Stimulated activated CD4-positive, alpha-beta T cell treated with anti-CD3 and anti-CD28 coated beads, TNF-alpha, amount 100 ng/mL, for 1 hour (primary cell): ENCODE measurements at places on chromosomes 12 and 14.

DNA sequence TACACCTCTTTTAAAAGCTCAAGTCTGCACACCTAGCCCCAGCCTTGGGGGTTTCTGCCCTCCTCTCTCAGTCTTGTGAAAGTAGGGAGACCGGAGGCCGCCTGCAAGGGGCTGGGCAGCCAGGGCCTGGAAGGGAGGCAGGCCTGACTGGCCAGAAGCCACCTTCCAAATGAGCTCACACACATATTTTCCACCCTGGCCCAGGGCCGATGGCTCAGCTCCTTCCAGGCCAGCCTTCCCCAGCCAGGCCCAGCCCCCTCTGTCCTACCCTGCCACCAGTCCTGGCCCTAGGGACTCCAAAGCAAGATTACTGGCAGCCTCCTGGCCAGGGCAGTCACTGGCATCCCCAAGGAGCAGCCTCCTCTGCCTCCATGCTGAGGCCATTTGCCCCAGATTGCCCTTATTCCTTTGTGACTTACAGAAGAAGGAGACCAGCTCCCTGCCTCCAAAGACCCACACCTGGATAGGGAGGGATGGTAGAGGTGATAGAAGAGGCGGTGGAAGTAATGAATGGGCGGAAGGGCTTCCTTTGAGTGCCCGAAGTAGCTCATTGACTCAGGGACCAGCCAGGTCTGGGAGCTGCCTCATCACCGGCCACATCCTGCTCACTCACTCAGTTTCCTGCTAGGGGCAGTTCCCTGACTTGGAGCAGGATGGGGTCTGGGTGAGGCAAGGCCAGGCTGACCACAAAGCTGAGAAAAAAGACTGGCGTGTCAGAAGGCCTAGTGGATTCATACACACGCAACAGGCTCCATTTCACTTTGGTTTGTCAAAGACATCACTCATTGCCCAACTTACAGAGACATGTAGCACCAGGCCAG, 14.8 kb downstream of the MMP14 start:
- DNase-seq, result no peak

GRCh38 chr12:66304296-66304900, 2.1 kb downstream of the HELB start:
- no peak for DNase-seq

DNA sequence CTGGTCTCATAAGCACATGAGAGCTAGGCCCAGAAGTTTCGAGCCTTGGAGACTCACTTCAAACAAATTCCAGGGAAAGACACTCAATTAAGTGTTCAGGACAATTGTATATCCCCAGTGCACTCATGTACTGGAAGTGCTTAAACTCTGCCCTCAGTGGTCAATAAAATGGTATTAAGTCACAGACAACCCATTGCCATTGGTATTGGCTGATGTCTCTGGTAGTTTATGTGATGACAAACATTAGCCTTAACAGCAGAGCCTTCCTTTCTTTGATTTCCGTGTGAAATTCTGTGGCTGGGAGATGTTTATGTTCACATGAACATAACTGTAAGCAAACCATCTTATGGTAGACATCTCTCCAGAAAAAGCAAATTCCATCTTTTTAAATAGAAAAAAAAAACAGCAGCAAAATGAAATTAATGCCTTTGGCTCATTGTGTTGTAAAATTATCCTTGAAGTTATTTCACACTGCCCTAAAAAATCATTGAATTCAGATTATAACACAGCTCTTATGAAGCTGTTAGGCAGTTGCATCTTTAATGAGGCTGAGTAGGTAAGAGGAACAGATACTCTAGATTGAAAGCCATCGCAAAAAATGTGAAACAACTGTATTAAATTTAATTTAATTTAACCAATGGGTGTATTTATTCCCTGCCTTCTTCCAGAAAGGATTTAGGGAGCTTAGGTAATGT, 216.2 kb upstream of the PLEKHG7 start:
- no peak for DNase-seq

DNA sequence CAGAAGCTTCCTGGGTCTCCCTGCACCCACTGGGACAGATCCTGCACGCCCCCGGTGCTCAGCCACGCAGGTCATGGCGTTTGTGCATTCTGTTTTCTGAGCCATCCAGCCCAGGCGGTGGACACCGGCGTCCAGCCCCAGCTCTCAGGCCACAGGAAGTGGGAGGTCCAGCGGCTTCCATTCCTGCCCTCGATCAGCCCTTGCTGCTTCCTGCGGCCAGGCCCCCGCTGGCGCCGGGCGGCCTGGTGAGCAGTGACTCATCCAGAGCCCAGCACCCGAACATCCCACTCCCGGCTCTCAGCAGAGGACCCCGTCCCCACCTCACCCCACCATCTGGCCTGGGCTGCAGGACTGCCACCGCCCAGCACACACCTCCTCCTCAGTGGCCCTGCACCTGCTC, 18.0 kb upstream of the NUDT14 start:
- no peak for DNase-seq

DNA sequence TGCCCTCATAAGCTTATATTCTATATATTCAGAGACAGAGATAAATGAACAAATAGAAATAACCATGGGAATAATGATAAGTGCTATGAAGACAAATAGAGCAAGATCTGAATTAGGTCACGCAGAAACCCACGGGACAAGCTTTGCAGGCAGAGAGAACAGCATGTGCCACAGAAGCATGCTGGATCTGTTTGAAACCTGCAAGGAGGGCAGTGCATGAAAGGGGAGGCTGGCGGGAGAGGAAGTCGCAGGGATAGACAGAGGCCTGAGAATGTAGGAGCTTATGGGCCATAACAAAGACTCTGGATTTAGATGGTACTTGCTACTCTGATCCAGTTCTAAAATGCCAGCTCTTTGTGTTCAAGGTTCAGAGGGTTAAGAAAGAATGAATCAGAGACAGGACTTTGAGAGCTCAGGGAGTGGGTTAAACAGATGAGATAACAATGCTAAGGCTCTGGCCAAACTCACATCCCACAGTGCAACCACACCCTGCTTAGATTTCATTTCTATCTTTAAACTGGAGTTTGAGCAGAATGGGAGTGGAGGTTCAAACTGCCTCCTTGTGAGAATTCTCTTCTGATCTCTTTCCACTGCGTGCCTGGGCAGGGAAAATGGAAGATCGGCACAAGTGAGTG, 49.2 kb upstream of the PPP1R12A start:
- DNase-seq, result no peak

- DNase-seq, result peak; percentile 34
Observed at GRCh38 chr12:52058631-52059361, 7.6 kb downstream of the NR4A1 start.

- DNase-seq, result no peak
Observed at GRCh38 chr12:117679776-117680175, 289.0 kb downstream of the KSR2 start.

DNA sequence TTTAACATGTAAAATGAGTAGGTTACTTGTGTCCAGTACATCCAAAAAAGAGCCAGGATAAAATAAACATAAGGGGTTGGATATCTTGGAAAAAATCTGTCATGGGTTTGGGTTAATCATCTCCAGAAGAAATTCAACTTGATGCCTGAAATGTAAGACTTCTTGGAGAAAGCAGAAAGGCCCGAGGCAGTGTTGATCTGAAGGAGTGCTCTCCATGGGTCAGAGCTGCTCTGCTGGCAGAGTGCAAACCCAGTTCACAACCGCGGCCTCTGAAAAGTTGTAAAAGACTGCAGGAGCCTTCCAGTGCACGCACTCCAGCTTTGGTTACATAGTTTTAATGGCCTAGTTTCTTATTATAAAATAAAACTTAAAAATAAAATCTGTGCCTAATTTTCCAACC, 97.3 kb upstream of the ALX1 start:
- no peak for DNase-seq

- DNase-seq, result no peak
Observed at GRCh38 chr12:113306382-113306781, 28.5 kb downstream of the SLC8B1 start.

DNA sequence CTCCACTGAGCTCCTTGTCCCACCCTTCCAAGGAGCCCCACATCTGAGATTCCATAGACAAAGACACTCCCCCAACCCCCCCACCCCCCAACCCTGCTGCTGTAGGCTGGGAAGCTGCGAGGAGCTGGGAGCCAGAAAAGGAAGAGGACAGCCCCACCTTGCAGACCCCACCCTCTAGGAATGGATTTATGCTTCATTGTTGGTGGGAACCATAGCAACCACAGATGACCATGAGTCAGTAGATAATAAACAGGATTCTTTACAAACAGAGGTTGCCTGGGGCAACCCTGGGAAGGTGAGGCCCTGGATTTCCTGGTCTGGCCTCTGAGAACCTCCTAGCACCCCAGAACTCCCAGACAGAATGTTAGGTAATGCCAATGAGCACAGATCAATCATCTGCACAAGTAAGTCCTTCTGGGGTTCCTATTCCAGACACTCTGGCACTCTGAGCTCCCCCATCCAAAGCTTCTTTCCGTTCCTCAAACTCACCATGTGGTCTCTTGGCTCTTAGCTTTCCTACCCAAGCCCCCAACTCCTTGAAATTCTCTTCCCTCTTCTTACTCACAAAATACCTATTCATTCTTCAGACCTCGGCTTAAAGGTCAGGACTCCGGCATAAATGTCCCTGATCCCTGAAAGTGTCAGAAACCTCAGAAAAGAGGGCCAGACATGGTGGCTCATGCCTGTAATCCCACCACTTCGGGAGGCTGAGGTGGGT, 15.2 kb upstream of the PLEKHG6 start:
- no peak for DNase-seq

- DNase-seq, result no peak
Observed at GRCh38 chr12:24821691-24822090, 127.2 kb downstream of the BCAT1 start.

DNA sequence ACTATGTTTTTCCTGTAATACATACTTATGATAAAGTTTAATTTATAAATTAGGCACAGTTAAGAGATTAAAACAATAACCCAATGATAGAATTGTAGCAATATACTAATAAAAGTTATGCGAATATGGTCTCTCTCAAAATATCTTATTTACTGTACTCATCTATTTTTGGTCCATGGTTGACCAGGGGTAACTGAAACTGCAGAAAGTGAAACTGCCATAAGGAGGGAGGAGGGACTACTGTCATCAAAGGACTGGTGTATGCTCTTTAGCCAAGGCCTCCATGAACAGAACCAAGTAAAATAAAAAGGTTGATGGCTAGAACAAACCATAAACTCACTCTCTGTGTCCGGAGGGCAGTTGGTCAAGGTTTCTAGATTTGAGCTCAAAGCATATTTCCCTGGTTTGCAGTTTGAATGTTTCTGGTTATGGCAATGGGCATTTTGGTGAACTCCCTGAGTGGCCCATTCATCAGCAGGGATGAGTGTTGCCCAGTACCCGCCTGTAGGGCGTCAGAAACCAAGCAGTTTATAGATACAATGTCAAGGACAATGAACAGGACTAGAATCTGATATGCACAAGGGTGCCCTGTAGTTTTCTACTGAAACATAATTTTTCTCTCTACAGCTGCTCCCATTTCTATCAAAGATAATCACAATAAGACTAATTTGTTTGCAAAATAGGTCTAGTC, 19.8 kb downstream of the LEMD3 start:
- no peak for DNase-seq

DNA sequence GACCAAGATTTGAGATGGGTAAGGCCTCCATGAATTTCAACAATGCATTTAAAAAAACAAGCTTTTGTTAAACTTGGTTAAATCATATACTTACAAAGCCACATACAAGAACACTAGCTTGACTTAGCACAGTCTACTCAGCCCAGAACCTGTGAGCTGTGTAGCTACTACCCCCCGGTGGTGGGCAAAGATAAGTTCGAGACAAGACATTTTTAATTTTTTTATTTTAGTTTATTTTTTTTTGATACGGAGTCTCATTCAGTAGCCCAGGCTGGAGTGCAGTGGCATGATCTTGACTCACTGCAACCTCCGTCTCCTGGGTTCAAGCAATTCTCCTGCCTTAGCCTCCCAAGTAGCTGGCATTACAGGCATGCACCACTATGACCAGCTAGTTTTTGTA, 3.7 kb upstream of the NECAP1 start:
- DNase-seq, result no peak

DNA sequence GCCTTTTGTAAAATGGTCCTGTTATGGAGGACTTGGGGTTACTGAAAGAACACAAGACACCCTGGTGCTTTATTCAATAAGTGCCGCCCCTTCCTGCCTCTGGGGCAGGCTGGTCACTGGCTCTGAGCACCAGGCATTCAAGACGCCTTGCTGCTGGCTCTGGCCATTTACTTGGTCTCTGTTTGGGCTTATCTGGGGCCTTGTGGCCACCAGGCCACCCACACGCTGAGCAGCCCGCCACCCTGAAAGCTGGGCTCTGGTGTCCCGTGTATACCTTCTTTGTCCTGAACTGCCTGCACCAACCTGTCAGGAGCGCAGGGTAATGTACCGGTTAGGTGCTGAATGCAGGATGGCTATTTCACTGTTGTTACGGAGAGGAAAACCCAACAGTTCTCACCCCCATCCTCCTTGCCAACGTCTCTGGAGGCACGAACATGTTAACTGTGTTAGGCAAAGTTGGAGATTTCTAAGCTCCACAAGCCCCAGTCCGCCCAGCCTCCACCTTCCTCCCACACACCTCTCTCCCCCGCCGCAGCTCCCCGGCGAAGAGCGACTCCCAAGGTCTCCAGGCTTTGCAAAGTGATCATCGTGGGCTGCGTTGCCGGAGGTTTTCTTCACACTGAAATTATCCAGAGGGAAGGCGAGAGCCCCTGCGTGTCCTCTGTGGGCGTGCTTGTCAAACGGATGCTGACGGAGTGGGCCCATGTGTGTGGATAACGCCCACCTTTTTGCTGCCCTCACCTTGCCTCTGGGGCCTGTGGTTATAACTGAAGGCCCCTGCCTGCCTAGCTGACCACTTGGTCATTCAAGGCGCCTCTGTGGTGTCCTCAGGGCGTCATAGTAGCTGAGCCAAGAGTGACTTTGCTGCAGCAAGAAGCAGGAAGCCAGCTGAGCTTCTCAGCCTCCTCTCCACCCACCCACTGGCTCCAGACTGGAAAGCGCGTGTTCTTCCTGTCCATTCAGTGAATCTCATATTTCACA, 18.8 kb upstream of the BEGAIN start:
- DNase-seq, result no peak

DNA sequence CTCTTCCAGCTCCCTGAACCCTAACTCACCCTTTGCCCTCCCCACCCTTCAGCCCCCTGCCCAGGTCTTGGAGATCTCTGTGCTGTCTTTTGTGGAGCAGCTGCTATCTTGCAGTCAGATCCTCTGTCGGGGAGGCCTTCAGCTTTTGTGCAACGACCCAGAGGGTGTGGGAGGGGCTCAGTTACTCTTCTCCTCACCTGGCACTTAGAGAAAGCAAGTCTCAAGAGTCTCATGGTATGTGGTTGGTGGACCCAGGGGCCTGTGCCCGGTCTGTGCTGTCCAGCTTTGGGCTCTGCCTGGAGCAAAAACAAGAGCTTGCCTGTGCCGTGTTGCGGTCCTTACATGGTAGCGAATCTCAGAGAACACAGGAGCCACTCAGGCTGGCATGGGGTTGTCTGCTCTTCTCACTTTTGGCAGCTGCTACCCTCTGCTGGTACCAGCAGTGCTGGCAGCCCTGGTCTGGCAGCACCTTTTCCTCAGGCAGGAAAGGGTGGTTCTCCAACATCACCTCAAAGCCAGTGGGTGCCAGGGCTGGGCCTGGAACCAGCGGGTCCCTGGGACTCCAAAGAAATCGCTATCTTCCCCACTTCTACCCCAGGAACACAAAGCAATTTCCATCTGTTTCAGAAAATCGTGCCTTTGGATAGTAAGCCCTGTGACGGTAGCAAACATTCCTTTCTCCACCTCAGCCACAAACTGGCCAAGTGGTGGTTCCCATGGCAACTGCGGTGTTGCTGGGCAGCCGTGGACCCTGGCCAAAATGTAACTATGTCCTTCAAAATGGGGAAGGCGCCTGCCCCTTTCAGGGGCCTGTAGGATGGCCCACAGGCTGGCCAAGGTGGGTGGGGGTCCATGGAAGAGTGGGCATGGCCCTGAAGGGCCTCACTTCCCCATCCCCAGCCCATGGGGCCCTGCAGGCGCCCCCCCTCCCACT, 90.0 kb downstream of the RIN3 start:
- DNase-seq, result peak; percentile 35
